ENCODE measurements at places on chromosomes 13 and 19. TPM values are rescaled to one million over a fixed set of nuclear protein-coding genes. Genes with fewer than 3 reads are reported as not detected.
A peak's percentile ranks its signal among the peaks of the same experiment; 100 is the strongest.

CYP2A6 gene
- polyA plus RNA-seq = not detected

MEIS3 gene
- polyA plus RNA-seq = 6.2 TPM

- no peak for DNase-seq
Observed at GRCh38 chr13:52779103-52779502, 39.5 kb upstream of the CNMD start.

- DNase-seq = no peak
Observed at GRCh38 chr13:70384156-70384555, 275.9 kb upstream of the KLHL1 start.

DNA sequence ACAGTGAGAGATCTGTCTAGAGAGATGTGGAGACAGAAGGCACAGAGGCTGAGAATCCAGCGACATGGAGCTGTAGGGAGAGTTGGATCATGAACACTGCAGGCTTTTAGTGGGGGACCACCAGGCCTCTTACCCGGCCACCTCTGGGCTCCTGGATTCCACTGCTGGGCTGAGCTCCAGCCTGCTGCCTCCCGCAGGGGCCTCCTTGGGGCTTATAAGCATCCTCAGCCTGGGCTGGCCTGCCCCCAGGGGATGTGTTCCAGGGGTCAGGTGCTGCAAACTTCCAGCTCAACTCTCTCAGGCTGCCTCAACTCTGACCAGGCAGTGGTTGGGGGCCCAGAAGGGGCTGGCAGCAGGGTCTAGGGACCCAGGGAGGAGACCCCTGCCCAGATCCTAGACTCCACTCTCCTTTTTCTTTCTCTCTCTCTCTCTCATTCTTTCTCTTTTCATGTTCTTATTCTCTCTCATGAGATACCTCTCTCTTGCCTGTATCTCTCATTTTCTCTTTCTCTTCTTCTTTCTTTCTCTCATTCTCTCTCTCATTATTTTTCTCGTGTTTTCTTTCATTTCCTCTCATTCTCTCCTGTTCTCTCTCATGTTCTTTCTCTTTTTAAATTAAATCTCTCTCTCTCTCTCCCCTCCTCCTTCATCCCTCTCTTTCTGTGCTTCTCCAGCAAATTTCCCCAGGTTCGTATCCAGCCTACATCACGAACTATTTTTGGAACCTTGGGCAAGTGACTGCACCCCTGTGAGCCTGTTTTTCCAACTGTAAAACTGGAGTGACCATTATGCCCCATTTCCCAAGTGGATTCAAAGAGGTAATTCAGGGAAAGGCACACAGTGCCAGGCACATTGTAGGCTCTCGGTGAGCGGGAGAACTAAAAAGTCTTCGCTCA, at the start of gene KLK4:
KLK4 (minus strand) TSS at position 190 of the 896 bp plus-strand sequence. CDS start 657 bp downstream, outside the sequence.
- DNase-seq = no peak

SIGLEC12 gene
- 2.4 TPM for polyA plus RNA-seq

- peak; percentile 91 for DNase-seq
Observed at GRCh38 chr13:50126993-50127725, 111.9 kb downstream of the KCNRG start.

DNA sequence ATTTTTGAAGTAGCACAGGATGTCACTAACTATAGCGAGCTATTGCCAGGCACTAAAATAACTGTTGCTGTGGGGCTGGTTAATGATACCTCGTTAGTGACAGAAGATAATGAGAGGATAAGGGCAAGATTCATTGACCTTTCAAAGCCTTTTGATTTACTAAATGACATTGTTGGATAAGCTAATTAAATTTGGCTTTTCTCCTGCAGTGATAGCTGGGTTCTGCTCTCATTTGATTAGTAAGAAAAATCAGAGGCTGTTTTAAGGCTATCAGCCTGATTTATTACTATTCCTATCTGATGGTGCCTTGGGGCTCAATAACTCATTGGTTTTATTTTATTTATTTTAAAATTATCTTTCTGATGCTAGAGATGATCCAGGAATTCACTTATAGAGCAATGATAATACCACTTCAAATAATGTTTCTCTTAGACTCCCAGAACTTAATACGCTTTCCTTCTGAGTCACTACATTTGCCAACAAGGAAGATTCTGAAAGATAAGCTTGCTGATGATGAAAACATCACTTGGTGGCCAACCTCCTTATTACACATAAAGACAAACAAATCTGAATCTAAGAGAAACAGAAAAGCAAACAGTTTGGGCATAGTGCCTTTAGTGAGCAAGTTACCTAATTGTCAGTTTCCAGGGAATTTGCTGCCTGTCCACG, 501.3 kb upstream of the ARGLU1 start:
- DNase-seq = no peak

GRCh38 chr19:31332096-31332495, 17.1 kb downstream of the TSHZ3 start:
- DNase-seq = no peak

- peak; percentile 97 for DNase-seq
Observed at GRCh38 chr19:662962-663681, at the start of gene RNF126. Gene RNF126 (minus strand): TSS chr19:663214. CDS start chr19:663121, 93 bp downstream.

- DNase-seq = no peak
Observed at GRCh38 chr13:52461265-52461664, 6.0 kb downstream of the CKAP2 start.

DNA sequence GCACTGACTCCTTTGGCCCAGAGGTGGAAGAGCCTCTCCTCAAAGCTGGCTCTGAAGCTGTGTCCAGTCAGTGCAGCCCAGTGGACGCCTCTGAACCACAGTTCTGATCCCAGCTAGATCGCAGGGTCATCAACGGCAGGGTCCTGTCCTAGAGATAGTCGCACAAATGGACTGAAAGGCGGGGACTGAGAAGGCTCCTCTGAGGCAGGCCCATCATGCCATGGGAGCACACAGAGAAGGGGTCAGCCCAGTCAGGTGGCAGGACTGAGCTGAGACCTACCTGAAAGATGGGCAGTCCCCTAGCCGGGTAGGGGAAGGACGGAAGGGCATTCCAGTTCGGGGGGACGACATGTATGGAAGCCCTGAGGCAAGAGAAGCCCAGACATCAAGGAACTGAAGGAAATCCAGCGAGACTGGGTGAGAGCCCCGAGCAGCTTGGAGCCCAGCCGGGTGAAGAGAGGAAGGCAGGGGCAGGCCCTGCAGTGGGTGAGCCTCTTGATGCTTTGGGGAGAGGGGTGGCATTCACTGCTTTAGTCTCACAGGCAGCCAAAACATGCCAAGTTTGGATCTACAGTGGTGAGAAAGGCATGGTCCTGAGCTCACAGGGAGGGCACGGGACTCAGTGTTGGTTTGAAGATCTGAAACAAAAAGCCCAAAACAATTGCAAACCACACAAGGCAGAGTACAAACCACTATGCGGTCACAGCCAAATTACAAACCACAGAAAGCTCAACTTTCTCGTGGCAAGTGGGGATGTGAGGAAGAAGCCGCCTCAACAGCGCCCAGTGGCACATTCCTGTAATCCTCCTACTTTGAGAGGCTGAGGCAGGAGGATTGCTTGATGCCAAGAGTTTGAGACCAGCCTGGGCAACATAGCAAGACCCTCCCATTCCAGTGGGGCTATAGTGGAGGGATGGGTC, 10.0 kb downstream of the CALM3 start:
- peak; percentile 69 for DNase-seq

- no peak for DNase-seq
Observed at GRCh38 chr19:49421039-49421877, 2.0 kb downstream of the PTH2 start.

DNA sequence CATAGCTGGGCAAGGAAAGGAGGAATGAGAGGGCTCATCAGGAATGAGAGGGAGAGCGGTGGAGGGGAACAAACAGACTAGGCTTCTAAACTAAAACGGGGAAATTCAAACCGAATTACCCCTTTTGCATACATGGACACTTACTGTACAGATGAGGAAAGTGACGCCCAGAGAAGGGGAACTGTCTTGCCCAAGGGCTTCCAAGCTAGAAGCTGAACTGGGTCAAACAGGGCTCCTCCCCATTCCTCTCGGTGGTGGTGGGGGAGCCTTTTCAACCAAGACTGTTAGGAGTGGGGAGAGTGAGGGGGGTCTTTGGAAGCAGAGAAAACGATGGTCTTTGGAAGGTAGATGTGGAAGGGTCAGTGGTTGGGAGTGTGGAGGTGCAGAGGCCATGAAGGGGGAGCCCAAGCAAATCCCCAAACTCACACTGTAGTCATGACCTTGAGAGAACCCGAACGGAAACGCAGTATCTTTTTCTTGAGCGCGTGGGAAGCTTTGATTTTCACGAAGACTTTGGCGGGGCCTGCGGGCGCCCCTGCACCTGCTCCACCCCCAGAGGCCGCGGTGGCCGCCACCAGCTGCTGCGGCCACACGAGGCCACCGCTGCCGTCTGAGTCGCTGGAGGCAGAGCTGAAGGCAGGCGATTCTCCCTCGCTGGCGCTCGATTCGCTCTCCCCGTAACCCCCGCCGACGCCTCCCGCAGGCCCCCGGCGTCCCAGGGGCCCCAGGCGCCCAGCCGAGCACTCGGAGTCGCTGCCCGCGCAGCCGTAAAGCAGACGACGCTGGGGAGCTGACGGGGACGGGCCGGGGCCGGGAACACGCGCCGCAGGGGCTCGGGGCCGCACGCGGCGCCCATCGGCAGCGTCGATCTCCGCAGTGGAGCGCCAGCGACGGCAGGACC, 12.3 kb upstream of the GNG8 start:
- DNase-seq = no peak

DNA sequence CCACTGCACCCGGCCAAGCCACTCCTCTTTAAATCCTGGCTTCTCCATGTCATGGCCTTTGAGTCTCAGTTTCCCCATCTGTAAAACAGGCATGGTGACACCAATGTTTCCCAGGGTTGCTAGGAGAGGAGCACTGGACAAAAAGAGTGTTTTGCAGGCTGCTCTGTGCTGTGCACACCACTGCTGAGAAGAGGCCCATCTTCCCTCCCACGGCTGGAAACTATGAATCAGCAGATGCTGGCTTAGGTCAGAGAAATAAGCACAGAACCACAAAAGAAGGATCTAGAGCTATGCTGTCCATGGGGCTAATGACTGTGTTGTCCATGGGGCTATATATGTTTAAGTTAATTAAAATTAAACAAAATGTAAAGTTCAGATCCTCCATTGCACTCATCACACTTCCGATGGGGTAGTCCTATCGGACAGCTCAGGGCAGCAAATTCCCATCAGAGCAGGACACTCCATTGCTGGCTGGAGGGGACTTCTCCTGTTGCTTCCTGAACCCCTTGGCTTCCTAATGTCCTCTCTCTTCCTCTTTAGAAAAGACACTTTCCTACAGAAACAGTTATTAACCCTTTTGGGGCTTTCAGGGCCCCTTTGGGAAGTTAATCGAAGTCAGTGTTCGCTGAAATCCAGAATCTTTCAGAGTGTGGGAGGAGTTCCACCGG, 37.1 kb downstream of the TSHZ3 start:
- no peak for DNase-seq

TBXA2R gene
- 2.1 TPM for polyA plus RNA-seq

CNN1 gene
- polyA plus RNA-seq = 13.0 TPM

INSR gene
- polyA plus RNA-seq = 20.7 TPM

DNA sequence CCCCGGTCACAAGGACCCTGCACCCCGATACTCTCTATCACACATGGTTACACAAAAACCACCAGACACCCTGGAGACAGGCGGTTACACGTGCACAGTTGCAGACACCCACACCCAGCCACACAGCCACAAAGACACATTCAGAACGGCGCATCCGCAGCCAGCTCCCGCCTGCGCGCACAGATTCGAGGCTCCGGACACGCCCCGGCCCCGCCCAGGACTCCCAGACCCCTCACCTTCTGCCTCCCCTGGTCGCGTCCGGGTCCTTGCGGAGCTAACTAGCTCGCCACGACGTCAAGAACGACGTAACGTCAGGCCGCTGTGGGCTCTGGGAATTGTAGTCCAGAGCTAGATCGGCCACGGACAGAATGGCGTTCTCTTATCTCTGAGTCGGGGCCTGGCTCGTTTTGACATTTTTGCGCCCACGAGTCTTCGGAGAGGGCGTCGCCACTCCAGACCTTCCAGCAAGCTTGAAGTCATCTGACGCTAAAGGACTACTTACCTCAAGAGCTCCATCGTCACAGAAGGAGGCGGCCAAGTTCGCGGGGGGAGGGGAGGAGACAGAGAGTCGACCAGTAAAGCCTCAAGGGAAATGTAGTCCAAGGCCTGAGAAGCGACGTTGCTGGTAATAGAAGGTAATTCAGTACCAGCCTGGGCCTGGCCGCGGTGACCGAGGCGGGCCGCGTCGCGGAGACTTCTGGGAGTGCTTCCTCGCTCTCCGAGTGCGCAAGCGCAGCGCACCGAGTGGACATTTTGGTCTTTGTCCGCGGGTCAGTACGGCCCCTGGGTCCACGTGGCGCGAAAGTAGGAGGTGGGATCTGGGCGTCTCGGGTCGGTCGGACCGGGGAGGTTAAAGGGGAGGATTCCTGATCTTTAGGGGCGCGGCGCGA, at the start of the genes ZNF146 and ZNF565:
ZNF146 (plus strand) TSS at position 721 of the 890 bp plus-strand sequence. CDS start 21,335 bp downstream, outside the sequence.
ZNF565 (minus strand) TSS at position 280 of the 890 bp plus-strand sequence. CDS start 12,680 bp downstream, outside the sequence.
- peak; percentile 99 for DNase-seq

DNA sequence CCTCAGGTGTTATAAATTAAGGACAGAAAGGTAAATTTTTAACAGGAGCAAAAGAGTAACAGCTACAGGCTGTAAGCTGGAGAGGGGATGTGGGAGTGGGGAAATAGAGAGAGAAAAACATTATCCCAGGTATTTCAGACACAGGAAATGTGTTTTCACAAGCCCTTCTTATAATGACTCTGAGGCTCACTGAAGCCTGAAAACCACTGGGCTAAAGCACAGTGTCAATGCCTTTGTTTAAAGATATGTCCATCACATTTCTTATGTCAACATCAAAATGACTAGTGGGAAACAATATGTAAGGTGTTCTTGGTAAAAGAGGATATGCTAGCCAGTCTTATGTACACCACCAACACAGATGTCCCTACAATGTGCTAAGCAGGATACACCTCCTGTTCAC, 365.9 kb downstream of the FGF14 start:
- DNase-seq = no peak

DNA sequence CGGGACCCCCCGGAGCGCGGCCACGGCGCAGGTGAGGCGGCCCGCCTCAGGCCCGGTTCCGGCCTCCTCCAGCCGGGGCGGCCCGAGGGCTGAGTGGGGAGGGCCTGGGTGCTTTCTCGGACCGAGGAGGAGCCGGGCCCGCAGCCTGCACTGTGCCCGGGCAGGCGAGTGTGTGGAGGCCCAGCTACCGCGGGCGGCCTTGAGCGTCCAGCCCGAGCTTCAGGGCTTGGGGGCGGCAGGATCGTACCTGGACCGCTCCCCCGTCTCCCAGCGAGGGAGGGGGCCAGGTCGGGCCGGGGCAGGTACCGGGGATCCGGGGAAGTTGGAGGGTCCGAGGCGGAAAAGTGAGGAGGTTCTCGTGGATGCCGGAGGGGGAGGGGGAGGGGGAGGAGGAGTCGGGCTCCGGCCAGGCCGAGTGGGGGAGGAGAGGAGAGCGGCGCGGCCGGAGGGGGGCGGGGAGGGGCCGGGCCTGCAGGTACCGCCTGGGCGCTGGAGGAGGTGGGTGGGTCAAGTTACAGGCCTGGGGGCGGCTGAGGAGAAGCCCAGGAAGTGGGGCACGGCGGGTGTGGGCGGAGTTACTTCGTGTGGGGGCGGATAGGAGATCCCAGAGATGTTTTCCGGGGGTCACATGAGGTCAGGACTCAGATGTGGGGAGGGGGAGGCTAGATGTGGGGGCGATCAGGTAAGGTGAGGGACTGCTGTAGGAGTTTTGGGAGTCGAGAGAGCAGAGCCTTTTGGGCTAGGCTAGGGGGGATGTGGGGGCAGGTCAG, 545 bp downstream of the NACC1 start:
- peak; percentile 91 for DNase-seq

GRCh38 chr19:49390929-49391359, 2.9 kb downstream of the KASH5 start:
- DNase-seq = peak; percentile 81

GGN gene
- 0.19 TPM for polyA plus RNA-seq

PLVAP gene
- 46.6 TPM for polyA plus RNA-seq

COX7A1 gene
- 26.3 TPM for polyA plus RNA-seq

Data from spleen (tissue), 13 donors.